ENCODE measurements at places on chromosomes 7 and 10.

DNA sequence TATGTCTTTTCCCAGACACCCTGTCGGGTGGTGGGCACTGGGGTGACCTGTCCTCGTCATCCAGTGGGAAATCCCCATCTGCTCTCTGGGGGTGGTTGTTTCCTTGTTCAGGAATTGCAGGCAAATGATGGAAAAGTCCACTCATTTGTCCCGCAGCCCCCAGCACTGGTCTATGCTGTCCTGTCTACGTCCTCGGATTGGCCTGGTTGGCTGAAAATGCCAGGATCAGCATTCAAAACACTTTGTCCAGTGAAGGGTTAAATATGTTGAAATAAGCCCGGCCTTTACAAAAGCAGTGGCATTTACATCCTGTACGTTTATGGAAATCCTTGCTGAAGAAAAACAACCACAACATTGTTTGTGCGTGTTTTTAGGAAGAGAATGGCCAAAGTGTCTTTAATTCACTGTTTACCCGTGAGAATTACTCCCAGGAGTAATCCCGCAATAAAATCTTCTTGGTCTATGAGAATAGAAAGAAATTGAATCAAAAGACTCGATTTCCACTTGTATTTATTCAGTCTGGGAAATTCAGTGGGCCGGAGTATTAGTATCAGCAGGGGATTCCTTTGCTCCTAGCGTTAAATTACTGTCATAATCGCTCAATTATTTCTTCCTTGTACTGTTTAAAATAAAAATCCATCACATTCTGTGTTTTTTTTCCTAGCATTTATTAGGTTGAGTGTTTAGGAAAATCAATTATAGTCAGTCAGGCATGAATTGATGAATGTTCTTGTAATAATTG lies 116.8 kb upstream of the SH2B2 start:
- DNase-seq, result no peak

DNA sequence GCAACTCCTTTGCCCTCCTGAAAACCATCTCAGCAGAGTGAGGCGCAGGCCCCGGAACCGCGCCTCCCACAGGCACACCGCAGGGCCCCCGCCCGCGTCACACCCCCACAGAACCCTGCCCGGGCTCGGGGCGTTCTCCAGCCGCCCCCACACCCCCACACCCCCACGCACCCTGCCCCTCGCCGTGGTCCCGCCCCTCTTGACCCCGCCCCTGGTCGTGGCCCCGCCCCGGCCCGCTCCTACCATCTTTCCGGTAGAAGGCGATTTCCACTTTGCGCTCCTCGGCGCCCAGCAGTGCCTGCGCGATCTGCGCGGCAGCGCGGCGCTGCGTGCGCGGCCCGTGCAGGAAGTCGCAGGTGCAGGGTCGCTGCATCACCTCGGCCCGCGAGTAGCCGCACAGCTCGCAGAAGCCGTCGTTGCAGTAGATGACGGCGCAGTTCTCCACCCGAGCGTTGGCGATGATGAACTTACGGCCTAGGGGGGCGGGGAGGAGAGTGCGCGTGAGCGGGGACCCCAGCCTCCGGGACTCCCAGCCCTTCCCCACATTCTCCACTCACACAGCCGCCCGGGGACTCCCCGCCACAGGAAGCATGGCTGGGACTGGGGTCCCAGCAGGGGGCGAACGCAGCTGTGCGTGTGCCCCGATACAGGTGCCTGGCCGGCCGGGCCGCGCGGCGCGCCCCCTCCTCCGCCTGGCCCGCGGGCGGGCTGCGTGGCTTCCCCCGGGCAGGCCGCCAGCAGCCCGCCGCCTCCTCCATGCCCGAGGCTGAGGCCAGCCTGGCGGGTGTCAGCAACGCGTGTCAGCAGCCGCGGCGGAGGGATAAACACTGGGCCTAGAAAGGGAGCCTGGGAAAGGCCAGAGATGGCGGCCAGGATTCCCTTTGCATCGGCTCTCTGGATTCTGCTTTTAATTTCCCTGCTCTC lies 3.4 kb downstream of the KCNH2 start:
- DNase-seq, result no peak

DNA sequence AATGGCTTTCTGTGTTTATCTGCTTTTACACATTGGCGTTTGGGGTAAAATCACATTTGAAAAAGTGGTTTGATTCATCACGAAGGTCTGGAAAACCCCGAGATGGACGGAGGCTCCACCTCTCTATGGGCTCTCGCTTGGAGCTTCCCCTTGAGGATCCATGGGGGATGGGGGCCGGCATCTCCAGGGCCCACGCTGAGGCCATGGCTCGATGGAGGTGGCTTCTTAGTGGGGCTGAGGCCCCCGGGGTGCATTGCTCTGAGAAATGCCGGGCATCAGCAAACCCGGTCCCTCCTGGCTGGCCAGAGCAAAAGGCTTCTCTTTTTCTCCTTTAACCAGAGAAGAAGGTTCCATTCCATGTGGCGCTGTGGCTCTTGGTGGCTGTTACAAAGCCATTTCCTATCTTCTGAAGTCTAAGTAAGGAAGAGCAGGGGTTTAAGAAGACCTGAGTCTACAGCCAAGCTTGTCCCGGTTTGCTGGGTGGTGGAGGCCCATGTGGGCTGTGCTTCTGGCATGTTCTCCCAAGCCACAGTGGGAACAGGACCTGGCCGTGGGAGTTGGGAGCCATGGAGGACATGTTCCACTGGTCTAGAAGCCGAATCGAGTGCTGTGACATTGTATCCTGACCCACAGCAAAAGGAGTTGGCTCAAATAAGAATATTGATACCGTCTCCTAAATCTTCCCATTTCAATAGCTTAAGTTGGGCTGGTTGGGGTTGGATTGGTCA lies 243.5 kb upstream of the PITRM1 start:
- DNase-seq, result no peak

- DNase-seq, result no peak
These were observed 42.0 kb downstream of the VWA2 start for GRCh38 chr10:114281006-114281405.

- no peak for DNase-seq
These were observed 369.9 kb downstream of the CNTNAP2 start for GRCh38 chr7:146486519-146486918.

- DNase-seq, result no peak
These were observed 8.8 kb downstream of the TDRD1 start for GRCh38 chr10:114188001-114188400.

GRCh38 chr7:73350306-73351068 lies 22.5 kb downstream of the FKBP6 start:
- no peak for DNase-seq

GRCh38 chr7:113784316-113784715 lies 134.5 kb downstream of the PPP1R3A start:
- no peak for DNase-seq

DNA sequence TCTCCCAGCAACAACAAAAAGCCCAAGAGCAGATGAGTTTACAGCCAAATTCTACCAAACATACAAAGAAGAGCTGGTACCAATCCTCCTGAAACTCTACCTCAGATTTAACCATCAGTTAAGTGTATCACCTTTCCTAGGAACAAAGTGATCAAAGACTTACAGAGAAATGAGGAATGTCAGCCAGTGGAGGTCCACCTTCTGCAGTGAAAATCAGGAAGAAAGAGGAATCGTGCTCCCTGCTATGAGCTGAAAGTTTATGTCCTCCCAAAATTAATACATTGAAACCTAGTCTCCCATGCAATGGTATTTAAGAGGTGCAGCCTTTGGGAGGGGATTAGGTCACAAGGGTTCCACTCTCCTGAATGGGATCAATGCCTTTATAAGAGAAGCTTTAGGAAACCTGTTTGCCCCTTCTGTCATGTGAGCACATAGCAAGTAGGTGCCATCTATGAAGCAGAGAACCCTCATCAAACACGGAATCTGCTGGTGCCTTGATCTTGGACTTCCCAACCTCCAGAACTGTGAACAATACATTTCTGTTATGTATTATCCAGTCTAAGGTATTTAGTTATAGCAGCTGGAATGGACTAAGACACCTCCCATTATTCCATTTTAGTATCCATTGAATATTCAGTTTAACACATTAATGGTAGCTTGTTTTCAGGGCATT lies 139.0 kb upstream of the FZD8 start:
- no peak for DNase-seq

GRCh38 chr10:119309423-119309770 lies 102.0 kb downstream of the GRK5 start:
- DNase-seq, result no peak

DNA sequence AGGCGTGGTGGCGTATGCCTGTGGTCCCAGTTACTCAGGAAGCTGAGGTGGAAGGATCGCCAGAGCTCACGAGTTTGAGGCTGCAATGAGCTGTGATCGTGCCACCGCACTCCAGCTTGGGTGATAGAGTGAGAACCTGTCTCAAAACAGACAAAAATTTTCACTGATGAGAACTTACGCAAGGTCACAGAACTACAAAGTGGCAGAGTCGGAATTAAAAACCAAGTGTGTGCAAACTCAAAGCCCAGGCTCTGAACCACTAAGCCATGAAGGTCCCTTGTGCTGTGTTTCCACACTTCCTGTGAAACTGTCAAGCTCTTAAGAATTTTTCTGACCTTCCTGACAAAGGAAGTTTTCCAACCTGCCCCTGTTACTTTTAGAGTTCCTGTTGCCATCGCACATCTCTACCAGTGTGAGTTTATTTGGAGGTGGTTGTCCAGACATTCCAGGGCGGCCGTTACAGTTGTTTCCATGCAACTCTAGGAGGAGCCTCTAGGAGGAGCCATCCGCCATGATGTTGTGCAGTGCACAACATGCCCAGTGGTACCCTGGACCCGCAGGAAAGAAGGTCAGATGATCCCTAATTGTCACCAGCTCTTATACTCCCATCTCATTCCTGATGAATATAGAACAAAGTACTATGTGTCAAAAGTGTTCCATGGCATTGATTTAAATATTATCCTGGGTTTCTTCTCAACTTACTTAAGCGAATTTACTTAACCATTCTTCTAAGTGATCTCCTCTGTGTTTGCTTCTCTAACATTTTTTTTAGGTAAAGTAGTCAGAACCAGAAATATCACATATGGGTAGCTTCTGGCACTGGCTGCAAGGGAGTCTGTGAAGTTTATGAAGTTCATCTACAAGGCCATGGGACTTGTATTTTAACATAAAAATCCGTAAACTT lies 49.0 kb upstream of the LYZL1 start:
- peak; percentile 78 for DNase-seq

DNA sequence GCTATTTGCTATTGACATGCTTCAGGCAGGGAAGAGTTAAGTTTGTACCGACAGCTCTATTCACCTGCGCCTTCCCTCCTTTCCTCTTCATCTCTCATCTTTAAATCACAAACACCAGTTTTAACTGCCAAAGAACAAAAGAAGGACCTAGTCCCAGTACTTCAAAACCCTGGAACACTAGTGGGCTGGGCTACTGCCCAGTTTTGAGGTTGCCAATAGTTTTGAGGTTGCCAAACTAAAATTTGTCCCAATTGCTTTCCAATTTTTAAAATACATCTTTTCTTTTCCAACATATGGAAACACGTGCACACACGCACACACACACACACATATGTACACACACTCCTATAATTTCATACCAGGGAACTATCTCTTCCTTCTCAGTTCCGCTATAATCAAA lies 130.6 kb upstream of the SLC26A5 start:
- no peak for DNase-seq

DNA sequence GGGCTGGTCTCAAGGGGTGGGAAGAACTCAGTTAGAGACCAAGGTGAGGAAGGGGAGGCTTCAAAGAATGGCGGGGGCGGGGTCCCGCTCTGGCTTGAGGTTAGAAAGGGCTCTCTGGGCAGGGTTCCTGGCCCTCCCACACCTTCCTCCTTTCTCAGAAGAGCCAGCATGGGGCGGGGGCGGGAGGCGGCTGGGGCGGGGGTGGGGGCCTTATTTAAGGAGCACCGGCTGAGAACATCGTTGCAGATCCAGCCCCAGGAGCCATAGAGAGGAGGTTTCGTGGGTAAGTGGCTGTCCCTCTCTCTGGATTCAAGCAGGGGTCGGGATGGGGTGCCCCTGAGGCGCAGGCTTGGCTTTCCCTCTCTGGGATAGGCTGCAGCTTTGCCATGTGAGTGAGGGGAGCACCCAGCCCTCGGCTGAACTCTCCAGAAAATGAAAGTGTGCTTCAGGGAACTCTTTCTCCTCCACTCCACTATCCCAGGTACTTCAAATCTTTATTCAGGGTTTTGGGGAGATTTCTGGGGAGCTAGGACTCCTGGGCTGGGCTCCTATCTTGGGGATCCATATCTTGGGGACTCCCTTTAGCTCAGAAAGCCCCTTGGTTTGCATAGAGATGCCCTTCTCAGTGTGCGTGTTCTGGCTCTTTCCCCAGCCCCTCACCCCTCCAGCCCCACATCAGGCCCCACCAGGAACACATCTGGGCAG lies 3.3 kb upstream of the CUEDC2 start:
- no peak for DNase-seq

GRCh38 chr10:71214641-71215559 lies 2.5 kb downstream of the UNC5B start:
- no peak for DNase-seq

DNA sequence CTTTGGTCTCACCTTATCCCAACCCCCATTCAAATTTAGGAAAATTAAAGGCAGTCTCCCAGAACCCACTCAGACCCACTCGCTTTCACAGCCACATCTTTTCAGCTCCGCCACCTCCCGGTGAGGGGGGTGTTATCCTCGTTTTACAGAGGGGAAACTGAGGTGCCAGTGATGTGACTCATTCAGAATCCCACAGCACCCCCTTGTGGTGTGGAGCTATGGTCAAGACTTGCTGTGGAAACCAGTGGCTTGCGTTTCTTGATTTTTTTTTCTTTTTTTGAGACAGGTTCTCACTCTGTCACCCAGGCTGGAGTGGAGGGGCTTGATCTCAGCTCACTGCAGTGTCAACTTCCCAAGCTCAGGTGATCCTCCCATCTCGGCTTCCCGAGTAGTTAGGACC lies 27.6 kb downstream of the SLC35G1 start:
- no peak for DNase-seq

Data from Caco-2 (cell line).